ENCODE measurements at places on chromosomes 2 and 18. TPM values are rescaled to one million over a fixed set of nuclear protein-coding genes. Genes with fewer than 3 reads are reported as not detected.

- H3K36me3 ChIP-seq = no peaks in the 10 kb centered on the region
- no peak overlapping the region for H3K27ac ChIP-seq
- H3K27me3 ChIP-seq = no peaks in the 10 kb centered on the region
- DNase-seq = no peak
These were observed 281.6 kb upstream of the STON1 start for GRCh38 chr2:48248251-48248933.

DNA sequence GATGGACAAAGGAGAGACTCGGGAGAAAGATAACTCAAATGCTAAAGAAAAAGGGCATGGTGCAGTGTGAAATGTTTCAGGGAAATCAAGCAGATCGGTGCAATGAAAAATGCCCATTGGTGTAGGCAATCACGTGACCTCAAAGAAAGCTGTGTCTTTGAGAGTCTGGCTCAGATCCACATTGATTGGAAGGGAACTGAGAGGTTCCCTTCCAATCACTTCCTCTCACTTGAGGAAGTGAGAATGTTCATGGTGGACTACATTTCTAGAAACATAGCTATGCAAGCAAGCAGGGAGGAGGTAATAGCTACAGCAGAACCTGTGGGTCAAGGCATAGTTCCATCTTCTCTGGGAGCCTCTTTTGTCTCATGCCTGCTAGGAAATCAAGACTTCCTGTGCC, 187.4 kb downstream of the LPIN1 start:
- H3K27ac ChIP-seq = no peak overlapping the region
- DNase-seq = no peak
- peaks cover 5% of the 10 kb centered on the region for H3K4me1 ChIP-seq
- no peaks in the 10 kb centered on the region for H3K27me3 ChIP-seq
- no peak overlapping the region for H3K4me3 ChIP-seq

The FAM237A gene
- not detected for total RNA-seq

The ENOSF1 gene
- 65.3 TPM for total RNA-seq
